Right kidney (tissue), 9 donors: ENCODE measurements at places on chromosomes 5 and 9.

- DNase-seq: no peak
Observed at GRCh38 chr5:119301906-119302305, 53.9 kb upstream of the TNFAIP8 start.

DNA sequence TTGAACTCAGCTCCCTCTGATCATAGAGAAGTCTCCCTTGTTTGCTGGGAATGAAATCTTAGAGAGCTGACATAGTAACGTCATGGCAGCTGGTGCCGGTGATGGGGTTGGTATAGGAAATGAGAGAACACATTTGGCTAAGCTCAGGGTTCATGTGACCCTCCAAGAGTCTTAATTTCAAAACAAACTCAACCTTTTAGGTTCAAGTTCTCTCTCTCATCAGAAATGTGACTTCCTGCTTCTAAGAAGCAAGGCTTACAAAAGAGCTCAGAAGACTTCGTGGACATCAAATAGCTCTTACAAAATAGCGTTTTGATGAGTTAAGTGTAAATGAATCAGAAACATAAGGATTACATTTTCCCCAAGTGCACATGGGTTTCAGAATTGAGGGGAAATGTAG lies 97.3 kb downstream of the PAPPA start:
- DNase-seq: no peak

- DNase-seq: no peak
Observed at GRCh38 chr5:113552620-113553019, 39.1 kb downstream of the YTHDC2 start.

GRCh38 chr5:44384816-44385215 lies 4.4 kb downstream of the FGF10 start:
- no peak for DNase-seq

DNA sequence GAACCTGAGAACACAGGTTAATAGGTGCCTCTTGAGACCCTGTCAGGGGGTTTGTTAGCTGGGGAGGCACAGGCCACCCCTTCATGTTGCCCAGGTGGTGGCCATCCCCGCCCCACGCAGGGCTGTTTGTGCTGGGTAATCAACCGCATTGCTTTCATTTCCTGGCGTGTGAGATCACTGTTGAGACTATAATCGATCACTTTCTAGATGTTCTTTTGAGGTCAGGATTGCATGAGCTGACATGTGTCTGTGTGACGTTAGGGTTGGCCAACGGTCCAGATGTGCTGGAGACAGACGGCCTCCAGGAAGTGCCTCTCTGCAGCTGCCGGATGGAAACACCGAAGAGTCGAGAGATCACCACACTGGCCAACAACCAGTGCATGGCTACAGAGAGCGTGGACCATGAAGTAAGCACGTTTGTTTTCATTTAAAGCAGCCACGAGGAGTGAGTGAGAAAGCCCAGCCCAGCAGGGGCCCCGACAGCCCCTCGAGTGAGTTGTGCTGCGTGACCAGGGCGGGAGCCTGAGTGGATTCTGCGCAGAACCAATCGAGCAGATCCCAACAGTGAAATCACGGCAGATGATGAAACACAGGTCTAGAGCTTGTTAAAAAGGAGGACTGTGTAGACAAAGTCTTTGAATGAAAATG lies 115.0 kb upstream of the CACNA1B start:
- no peak for DNase-seq

GRCh38 chr5:95843733-95844223 lies 21.3 kb upstream of the GLRX start:
- DNase-seq: no peak

DNA sequence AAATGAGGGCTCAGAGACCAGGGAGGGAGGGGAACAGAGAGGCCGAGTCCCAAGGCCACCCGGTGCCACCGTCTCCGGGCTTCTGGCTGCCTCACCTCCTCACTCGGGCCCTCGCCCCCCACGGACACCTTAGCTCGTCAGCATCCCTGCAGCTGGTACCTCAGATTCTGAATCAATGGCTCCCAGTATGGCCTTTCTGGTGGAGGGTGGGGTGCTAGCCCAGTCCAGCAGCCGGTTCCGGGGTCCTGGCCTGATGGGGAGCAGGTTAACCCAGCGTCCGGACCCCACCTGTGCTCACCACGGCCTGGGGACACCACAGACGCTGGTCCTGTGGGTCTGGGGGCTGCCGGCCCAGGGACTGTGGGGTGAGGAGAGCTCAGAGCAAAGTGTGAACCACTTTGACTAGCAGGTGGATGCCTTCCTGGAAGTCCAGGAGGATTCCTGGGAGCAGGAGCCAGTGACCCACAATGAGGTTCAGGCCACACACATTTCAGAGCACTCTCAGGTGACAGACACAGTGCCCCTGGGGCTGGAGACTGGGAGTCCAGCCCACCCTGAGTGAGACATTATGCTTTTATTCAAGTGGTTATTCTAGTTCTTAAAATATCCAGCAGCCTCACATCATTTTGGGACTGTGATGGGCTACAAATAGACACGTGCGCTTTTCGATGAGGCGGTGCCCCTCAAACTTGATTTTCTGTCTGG lies 53.3 kb downstream of the AHRR start:
- DNase-seq: no peak

DNA sequence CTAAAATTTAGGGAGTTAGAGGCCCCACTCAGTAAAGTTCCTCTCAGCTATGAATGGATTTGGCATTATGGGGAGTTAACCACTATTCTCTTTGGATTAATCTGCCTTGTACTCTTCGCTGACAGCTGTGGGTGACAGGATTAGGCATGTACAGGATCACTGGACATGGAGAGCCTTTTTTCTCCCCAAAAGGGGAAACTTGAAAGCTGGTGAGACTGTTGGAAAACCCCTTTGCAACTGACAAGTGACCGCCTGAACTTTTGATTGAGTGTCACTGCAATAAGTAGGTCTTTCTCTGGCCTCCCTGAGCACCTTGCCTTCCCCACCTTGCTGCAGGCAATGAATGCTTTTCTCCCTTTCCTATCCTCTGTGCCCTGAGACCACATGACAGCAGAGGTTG lies 68.3 kb downstream of the ERP44 start:
- no peak for DNase-seq

DNA sequence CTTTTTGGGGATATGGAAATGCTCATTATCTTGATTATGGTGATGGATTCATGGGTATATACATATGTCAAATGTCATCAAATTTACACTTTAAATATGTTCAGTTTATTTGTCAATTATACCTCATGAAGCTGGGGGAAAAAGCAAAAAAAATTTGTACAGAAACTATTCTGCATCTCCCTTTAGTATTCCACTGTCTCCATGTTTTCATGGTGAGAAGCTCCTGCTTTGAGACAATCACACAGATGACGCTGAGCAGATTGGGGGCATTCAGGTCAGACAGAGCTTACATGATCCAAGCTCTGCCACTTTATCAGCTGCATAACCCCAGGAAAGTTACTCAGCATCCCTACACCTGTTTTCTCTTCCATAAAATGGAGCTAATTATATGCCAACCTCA lies 101.5 kb downstream of the PLPPR1 start:
- no peak for DNase-seq

DNA sequence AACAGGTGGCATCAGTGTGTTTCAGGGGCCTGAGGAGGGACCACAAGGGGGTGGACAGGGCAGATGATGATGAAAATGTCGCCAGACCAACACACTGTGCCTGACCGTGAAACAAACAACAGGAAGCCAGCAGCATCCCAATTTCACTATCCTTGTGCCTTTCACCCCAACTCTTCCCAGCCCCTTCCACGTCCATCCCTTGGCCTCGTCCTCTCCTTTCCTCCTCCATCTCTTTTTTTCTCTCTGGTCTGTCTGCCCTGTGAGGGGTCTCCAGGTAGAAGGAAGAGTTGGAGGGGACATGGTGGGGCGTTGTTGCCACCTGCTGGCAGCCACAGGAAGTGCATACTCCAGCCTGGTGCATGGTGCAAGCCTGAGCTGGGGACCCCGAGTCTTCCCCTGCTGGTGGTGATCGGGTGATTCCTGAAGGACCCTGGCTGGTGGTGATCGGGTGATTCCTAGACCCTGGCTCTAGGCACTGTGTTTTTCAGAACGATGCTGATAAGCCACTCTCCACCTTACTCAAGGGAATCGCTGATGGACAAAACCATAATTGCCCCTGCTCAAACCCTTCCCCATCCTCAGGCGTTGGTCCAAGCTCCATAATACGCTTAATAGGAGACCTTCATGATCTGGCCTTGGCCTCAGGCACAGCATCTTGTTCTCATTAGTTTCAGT lies 21.7 kb upstream of the NSD1 start:
- peak; percentile 80 for DNase-seq

GRCh38 chr9:92749934-92750315 lies 14.7 kb downstream of the BICD2 start:
- DNase-seq: no peak

DNA sequence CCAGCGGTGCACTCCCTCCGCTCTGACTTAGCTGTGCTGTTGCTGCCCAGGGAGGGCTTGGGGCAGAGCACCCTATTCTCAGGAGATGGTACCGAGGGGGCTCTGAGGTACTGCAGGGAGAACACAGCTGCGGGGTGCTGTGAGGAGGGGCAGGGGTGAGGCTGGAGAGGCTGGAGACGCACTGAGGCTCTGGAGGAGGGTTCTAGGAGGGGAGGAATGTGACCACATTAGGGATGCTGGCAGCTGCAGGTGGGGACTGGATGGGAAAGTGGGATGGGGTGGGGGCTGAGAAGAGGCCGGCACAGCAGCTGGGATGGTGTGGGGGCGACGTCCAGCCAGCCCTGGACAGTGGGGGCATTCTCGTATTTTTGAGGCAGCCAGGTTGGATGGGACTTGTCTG lies 20.9 kb downstream of the NCS1 start:
- DNase-seq: no peak

GRCh38 chr5:130141659-130142320 lies 237.5 kb downstream of the CHSY3 start:
- DNase-seq: no peak

GRCh38 chr9:132163457-132163875 lies 1.6 kb downstream of the NTNG2 start:
- DNase-seq: no peak

DNA sequence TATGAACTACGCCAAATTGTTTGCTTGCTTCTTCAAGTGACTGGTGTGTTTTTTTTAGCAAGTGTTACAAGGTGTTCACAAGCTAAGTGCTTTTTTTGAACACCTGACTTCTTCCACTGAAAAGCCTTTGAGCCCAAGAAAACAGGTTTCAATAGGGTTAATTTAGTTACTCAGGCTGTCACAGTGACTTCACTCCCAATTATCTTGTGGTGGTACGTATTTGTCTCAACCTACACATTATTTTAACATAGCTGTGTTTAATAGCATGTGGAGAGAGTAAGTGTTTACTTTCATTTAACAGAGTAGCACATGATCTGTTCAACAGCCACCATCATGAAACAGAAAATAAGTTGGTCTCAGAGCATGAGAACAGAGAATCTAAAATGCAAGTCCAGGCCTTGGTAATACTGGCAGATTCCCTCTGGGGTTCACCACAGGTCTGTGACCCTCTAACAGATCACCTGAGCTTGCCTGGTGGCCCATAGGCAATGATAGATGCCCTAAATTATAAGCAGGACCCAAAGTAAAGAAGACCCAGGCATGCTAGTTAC lies 267.7 kb upstream of the SMARCA2 start:
- no peak for DNase-seq

- DNase-seq: no peak
Observed at GRCh38 chr5:104456122-104456521, 893.5 kb upstream of the NUDT12 start.

DNA sequence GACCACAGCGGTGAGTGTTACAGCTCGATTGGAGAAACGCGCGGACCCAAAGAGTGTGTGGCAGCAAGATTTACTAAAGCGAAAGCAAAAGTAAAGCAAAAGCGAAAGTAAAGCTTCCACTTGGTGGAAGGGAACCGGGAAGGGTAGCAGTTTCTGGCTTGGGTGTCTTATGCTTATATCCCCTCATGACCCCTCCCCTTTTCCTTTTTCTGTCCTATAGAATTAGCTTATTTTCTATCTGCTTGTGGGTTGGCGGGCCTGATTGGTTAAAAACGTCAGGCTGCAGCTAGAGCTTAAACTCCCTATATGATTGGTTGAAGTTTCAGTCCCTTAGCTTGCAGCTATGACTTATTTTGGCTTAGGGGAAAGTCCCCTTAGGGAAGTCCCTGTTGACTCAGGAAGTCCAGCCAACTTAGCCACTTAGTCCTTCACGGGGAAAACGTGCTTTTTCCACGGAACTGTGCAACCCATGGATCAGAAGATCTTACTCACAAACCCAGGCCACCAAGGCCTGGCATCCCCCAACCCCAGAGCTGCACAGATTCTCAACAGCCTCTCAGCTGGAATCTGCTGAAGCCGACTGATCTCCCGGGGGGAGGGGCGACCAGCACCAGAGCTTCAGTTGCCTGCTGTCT lies 114.2 kb upstream of the ADAMTS16 start:
- no peak for DNase-seq

GRCh38 chr5:158560170-158560569 lies 539.5 kb downstream of the EBF1 start:
- DNase-seq: no peak

DNA sequence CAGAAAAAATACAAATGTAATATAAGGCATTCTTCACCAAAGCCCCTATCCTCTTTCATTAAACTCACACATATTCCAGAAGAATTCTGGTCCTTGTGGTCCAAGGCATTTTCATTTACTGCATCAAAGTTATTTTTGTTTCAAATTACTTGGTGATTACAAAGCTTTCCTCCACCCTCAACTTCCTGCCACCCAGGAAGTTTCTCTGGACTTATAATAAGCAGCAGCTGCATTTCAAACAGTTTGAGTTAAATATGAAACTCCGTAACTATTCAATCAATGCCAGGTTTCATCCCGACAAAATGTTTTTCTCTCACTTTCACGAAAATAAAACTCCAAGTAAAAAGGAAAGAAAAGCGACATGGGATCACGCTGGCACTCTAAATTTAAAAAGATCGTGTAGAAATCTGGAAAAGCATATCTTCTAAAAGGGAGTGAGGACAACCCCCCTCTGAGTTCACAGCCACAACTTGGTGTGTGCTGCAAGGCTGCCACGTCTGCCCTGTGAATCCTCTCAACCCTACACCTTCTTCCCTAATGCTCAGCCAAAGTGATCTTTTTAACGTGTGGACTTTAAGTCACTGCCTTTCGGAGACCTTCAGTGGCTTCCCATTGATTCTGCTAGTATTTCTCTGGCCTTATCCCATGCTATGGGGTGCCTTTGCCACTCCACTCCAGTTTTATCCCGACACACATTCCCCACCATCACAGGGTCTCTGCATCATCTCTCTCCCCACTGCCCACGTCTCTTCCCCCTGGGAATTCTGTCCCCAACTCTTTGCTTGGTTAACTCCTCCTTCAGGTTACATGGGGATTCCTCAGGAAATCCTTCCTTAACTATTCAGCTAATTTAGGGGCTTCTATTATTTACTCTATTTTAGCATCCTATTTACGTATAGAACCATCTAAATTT lies 91.1 kb upstream of the CER1 start:
- DNase-seq: no peak

GRCh38 chr5:66644111-66644510 lies 47.9 kb downstream of the MAST4 start:
- no peak for DNase-seq

- no peak for DNase-seq
Observed at GRCh38 chr5:68010740-68011139, 204.8 kb upstream of the PIK3R1 start.

GRCh38 chr9:15873573-15874177 lies 320.8 kb downstream of the CCDC171 start:
- DNase-seq: no peak

- DNase-seq: no peak
Observed at GRCh38 chr9:30504502-30504905, 1879.9 kb upstream of the ACO1 start.

GRCh38 chr5:16791036-16791705 lies 144.9 kb downstream of the MYO10 start:
- no peak for DNase-seq
